Activated CD4-positive, alpha-beta T cell treated with anti-CD3 and anti-CD28 coated beads, Interleukin-2, amount 50 U/mL, for 4 hours (primary cell): ENCODE measurements at places on chromosomes 11 and 22.

DNA sequence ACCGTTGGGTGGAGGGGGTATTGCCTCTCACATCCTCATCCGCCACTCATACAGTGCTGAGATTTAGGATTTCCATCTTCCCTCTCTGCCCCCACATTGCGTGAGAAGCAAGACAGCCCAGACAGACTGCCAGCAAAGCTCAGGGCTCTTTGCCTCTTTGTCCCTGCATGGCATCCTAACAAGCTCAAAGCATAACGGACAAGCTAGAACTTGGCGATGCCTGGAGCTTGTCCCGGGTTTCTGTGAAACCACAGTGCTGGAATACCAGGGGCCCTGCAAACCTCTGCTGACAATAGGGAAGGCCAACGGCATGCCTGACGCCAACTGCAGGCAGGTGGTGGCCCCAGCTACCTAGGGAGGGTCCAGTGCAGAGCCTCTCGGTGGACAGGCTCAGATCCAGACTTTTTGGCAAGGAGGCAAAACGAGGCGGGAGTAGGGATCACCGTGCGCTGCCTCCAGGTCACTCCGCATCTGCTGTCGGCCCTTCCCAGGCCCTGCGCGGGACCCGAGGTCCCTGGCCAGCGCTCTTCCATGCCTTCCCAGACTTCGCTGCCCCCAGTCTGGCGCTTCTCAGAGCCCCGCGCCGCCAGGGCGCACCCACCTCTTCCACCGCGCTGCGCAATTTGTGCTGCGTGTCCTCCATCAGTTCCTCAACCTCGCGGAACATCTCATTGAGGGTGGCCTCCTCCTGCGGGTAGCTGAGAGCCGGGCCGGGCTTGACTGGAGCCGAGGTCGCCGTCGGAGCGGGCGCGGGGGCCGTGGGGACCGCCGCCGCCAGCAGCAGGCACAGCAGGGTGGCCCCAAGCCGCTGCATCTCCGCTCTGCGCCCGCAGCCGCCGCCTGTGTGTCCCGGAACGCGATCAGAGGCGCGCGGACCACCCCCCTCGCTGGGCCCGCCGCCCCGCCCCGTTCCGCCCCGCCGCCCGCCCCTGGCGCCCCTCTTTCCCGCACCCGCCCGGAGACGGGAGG lies at the start of gene DKK3:
DKK3 (minus strand) TSS at position 858 of the 969 bp plus-strand sequence; CDS start at position 814, 44 bp downstream.
- DNase-seq, result no peak

DNA sequence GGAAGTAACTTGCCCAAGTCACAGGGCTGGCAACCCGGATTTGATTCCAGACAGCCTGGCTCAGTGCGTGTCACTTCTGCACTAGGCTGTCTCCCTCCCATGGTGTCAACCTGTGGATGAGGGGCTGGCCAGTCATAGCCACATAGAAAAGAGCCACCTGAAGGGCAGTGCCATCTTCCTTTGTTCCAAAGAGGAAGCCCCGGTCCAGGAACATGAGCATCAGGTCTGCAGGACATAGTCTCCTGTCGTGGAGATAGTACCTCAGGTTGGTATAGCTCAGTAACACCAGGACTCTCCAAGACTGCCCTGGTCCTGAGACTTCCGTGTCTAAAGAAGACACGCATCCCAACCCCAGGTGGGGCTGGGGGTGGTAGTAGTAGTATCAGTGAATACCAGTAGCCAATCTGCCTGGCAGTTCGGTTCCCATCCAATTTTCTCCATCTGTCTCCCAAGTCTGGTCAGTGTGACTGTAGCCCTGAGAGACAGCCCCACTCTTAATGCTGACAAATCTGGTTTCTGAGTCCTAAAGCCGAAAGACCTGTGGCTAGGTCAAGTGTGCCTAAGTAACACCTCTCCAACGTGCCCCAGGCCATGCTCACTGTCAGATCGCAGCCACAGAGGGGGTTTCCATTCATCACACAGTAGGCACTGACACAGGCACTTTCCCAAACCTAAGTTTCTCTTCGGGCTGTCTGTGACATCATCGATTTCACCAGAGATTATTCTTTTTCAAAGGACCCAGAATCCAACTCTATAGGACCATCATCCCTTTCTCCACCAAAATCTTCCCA lies 33.1 kb downstream of the C11orf58 start:
- DNase-seq, result no peak

GRCh38 chr11:12573707-12574485 lies 100.3 kb upstream of the TEAD1 start:
- DNase-seq, result no peak

GRCh38 chr11:75105462-75105925 lies 8.8 kb upstream of the OR2AT4 start:
- no peak for DNase-seq

GRCh38 chr11:133047036-133047770 lies 485.1 kb downstream of the OPCML start:
- DNase-seq, result no peak

DNA sequence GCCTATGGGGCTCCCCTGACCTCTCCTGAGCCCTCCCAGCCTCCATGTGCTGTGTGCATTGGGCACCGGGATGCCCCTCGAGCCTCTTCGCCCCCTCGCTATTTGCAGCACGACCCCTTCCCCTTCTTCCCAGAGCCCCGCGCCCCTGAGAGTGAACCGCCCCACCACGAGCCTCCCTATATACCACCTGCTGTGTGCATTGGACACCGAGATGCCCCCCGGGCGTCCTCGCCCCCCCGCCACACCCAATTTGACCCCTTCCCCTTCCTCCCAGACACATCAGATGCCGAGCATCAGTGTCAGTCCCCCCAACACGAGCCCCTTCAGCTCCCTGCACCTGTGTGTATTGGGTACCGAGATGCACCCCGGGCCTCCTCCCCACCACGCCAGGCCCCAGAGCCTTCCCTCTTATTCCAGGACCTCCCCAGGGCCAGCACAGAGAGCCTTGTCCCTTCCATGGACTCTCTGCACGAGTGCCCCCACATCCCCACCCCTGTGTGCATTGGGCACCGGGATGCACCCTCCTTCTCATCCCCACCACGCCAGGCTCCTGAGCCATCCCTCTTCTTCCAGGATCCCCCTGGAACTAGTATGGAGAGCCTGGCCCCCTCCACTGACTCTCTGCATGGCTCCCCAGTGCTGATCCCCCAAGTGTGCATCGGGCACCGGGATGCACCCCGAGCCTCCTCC lies 28.8 kb downstream of the TRIOBP start:
- DNase-seq, result no peak

DNA sequence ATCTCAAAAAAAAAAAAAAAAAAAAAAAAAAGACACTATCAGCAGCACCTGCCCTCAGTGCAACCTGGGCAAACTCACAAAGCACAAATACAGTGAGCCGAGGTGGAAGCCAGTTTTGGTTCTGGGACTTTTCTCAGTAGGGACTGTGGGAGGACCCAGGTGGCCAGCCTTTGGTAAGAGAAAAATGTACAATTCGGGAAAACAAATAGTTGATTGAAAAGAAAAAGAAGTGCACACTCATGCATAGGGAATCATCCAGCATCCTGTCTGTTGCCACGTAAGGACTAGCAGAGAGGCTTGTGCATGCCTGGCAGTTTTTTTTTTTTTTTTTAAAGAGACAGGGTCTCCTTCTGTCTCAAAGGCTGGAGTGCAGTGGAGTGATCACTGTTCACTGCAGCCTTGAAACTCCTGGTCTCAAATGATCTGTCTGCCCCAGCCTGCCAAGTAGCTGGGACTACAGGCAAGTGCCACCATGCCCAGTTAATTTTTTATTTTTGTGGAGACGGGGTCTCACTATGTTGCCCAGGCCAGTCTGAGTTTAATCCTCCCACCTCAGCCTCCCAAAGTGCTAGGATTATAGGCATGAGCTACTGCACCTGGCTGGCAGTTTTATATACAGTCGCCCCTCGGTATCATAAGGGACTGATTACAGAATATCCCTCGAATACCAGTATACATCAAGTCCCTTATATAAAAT lies 36.7 kb downstream of the TPST2 start:
- DNase-seq, result no peak

- DNase-seq, result no peak
These were observed 41.9 kb downstream of the CTTN start for GRCh38 chr11:70440206-70440605.

DNA sequence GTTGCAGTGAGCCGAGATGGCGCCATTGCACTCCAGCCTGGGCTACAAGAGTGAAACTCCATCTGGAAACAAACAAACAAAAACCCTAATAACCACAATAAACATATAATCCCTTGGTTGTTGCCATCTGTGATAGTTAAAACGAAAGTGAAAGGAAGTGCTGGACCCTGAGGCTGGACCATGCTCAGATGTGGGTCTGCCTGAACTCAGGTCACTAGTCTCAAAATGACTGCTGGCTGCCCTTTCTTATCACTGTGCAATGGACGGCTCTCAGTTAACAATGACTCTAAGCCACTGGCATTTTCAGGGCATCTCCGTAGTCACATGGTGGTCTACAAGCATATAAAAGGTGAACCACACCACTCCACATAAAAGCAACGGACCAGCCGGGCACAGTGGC lies 48.2 kb upstream of the FTH1 start:
- DNase-seq, result no peak

GRCh38 chr11:1667906-1668305 lies 29.1 kb upstream of the KRTAP5-6 start:
- DNase-seq, result no peak

DNA sequence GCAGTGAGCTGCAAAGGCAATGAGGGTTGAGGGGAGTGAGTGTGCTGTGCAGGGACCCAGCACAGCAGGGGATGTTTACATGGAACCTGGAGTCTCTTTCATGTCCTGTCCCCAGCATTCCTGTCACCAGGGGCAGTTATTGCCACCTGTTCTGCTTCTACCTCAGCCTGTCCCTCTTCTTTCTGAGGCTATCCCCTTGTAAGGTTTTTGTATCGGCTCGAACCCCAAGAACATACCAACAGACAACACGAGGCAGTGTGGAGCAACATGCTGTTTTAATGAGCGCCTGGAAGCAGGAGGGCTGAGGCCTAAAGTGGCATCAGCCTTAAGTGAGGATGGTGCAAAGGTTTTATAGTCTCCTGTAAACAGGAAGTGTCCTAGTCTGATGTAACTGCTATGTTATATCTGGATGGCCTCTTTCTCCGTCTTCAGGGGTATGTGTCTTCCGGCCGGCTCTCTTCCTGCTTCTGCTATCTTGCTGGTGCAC lies 3.9 kb downstream of the SCGB2A2 start:
- no peak for DNase-seq

DNA sequence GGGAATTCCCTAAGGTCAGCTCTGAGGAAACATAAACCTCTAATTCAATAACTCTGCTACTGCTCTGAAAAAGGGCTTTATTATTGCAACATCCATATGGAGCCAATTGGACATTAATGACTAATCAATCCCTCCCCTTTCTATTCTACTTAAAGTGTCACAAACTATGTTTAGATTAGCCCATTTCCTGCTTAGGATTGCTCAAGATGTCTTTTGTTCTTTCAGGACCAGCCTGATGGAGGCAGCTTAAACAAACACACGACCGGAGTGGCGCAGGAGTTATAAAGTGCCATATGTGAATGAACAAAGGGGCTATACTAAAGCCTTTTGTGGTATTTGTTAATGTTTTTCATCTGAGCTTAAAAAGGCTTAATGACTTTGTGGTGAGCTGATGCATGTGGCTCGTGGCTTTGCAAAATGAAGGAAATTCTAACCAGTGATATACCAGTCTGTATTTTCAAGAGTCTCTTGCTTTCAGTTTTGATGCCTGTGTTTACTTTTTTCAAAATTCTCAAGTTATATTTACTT lies 354.4 kb downstream of the SOX6 start:
- no peak for DNase-seq

- DNase-seq, result no peak
These were observed 44.8 kb downstream of the GAS2 start for GRCh38 chr11:22711071-22711770.
